Left colon (tissue), 2 donors: ENCODE measurements at places on chromosomes 7 and 10. TPM values are rescaled to one million over a fixed set of nuclear protein-coding genes. Genes with fewer than 3 reads are reported as not detected.

Gene ST8SIA6
- total RNA-seq: 3.7 TPM

DNA sequence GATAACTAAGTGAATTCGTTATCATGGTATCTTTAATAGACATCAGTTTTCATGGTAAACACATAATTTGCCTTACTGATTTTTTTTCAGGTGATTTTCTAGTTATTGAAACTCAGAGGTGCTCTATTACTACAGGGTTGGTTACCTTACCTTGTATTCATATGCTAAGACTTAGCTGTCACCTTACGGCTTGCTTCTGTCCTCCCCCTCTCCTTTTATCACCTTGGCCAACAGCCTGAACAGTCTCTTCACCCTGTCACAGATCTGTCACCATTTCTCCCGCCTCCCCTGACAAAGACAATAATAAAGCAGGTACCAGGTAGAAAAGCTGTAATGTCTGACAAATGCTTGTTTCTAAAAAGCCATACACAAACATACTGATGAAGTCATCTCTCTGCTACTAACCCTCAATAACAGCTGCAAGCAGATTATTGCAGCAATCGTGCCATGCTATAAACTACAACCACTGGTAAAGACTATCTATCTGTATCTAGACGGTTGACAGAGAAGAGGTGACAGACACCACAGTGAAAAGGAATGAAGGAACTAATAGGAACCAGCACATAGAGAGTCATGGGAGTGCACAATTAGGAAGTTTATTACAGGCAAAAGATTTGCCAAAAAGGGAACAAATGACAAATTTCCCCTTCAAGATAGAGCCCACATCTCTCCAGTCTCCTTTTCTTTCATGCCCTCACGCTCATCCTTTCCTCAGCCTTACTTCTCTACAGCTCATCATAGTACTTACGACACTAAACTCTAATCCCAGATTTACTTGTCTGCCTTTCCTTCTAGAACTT lies 57.2 kb downstream of the ARHGAP12 start:
- DNase-seq: no peak

DNA sequence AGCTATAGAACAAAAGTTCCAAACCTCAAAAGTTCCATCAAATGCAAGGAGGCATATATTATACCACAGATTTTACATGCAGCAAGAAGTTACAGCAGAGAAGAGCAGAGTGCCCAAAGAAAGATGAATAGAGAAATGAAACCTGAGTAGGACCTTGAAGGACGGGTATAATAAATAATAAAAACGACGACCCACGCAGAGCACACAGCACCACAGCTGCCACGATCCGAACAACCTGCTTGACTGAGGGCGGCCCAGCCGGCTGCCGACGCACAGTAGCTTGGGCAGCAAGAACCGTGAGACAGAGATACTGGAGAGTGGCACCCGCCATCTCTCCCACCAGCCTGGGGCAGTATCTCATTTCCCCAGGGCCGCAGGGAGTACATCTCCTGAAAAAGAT lies 79.0 kb downstream of the HIPK2 start:
- no peak for DNase-seq

Gene CNPY1
- total RNA-seq: not detected

DNA sequence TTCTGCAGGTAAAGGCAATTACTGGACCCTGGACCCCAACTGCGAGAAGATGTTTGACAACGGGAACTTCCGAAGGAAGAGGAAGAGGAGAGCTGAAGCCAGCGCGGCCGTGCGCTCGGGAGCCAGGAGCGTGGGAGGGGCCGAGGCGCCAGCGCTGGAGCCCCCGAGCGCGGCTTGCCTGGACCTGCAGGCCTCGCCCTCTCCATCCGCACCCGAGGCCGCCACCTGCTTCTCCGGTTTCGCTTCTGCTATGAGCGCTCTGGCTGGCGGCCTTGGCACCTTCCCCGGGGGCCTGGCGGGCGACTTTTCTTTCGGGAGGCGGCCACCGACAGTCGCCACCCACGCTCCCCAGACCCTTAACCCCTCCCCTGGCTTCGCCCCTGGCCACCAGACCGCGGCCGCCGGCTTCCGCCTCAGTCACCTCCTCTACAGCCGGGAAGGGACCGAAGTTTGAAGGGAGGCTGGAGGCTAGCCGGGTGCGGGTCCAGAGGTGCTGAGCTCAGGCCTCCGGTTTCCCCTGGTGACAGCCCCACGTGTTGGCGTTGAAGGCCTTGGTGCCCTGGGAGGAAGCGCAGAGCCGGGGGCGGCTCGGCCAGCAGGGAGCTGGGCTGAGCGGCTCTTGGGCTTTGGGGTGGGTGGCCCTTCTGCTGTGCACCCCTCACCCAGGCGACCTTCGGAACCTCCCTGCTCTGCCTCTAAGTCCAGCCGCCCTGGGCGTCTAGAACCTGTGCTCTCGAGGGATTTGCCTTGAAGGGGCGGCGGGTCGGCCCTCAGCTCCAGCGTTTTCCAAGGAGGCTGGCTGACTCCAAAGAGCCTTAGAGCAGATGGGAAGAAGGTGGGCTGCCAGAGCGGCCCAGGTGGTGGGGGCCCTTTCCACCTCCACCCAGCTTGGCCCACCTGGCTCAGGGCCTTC lies 1.8 kb downstream of the FOXI2 start:
- DNase-seq: no peak

GRCh38 chr10:64484811-64485330 lies 963.7 kb downstream of the REEP3 start:
- no peak for DNase-seq

Gene MRLN
- total RNA-seq: not detected

DNA sequence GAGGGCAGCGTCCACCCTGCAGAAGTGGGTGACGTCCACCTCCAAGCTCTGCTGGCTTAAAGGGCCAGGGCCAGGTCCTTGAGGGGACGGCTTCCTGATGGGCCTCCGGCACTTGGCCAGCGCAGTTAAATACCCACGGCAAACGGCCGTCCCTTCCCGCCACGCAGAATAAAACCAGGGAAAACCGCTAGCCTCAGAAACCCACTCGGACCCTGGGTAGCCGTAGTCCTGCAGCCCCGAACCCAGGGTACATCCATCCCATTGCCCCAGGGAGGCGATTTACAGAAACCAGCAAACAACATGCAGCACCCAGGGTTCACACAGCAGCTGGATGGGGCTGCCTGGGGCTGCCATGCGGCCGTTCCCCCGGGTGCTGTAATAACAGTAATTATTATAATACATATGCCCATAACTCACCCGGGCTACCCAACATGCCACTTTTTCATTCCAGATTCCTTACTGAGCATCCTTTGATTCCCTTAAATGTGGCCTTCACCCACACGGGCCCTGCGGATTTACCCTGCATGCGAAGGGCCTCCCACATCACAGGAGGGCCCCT lies 81.5 kb upstream of the PDGFA start:
- DNase-seq: no peak

- DNase-seq: no peak
Measured at GRCh38 chr10:97889461-97890265, 40.0 kb downstream of the GOLGA7B start.

Gene LHFPL3
- total RNA-seq: 0.34 TPM

GRCh38 chr7:70504254-70504653 lies 627.7 kb upstream of the GALNT17 start:
- no peak for DNase-seq

- no peak for DNase-seq
Measured at GRCh38 chr10:79266084-79266483, 81.2 kb upstream of the PPIF start.

Gene IFT22
- 9.1 TPM for total RNA-seq

DNA sequence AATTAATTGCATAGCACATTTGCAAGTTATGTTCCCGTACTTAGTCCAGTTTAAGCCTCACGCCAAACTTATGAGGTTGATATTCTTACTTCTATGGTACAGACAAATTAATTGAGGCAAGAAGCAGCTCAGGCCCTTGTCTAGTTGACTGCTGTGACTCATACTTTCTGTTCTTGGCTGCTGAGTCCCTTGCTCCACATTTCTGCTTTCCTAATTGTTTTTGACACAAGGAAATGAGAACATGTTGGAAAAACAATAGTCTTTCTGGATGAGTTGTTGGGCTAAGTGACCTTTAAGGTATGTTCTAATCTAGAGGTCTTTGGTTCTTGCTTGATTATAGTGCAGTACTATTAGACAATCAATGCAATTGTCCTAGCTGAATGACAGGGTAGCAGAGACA lies 331.8 kb downstream of the NRG3 start:
- DNase-seq: no peak

- DNase-seq: no peak
Measured at GRCh38 chr10:75344170-75344569, 57.4 kb downstream of the ZNF503 start.
